Right kidney (tissue), 9 donors: ENCODE measurements at places on chromosomes 2 and 18.

DNA sequence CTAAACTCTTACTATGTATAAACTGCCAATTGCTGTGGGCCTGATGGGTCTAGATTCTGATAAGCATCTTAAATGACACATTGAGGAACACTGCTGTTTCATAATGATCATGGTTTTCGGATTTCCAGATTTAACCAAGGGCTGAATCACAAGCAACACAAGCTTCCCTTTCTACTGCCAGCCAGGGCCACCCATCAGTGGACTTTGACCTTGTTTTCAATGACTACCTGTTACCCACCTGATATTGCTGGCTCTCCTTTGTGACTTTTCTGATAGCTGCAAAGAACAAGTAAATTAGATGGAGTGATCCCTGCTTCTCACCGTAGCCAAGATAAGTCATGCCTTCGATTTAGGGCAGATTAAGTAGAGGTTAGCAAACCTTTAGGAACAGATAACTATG, 259.0 kb downstream of the PAX3 start:
- DNase-seq, result no peak

- DNase-seq, result no peak
These were observed 119.7 kb upstream of the RMP24 start for GRCh38 chr18:35852786-35853185.

GRCh38 chr18:58901143-58901542, 36.5 kb downstream of the ZNF532 start:
- no peak for DNase-seq

- no peak for DNase-seq
These were observed 49.5 kb upstream of the TBC1D8 start for GRCh38 chr2:101200676-101201075.

GRCh38 chr18:63439334-63439733, 17.1 kb upstream of the VPS4B start:
- DNase-seq, result no peak

DNA sequence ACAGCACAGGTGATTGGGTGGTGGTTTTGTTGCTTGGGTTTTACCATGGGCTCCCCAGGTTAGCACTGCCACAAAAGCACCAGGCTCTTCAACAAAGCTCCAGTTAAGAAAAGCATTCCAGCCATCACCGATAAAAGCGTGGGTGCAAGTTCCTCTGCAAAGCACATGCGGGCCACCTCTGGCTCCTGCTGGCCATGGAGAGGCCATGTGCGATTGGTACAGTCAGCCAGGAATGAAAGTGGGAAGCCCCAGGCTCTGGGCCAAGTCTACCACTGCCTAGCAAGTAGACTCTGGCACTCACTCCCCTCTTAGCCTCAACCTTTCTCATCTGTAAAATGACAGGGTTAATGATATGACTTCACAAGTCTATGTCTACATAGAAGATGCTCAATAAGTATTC, 36.0 kb downstream of the BCL11A start:
- DNase-seq, result no peak

DNA sequence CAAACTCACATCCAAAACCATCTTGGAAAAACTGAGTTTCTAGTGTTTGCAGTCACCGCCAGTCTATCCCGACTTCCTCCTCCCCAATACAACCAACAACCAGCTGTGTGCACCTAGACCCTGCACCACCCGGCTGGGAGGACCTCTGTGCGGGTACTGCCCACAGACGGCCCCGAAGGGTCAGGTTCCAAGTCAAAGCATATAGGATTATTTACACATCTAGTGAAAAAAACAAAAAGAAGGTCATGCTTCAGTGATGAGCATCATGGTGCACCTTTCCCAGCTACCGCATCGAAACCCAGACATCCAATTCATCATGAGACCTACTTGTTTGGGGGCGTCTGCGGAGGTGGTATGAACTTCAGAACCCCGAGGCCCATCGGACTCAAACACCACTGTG, 124.8 kb downstream of the ZNF516 start:
- DNase-seq, result no peak

DNA sequence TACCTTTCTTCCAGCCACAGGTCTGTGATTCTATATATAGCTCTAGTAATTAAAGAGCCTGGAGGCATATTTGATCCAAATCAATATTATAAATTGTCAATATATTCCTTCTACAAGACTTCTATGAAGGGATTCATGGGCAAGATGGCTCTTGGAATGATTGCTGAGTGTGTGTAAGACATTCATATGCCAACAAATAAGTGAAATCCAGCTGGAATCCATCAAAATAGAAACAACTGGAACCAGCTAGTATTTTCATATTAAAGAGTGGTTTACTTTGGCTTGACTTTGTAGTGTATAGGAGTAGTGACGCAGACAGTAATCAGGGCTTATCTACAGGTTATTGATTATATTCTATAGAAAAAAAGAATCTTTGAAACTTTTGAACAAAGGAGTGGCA, 83.4 kb downstream of the CALCRL start:
- DNase-seq, result no peak

- DNase-seq, result no peak
These were observed 101.9 kb downstream of the TWIST2 start for GRCh38 chr2:238949710-238950345.

DNA sequence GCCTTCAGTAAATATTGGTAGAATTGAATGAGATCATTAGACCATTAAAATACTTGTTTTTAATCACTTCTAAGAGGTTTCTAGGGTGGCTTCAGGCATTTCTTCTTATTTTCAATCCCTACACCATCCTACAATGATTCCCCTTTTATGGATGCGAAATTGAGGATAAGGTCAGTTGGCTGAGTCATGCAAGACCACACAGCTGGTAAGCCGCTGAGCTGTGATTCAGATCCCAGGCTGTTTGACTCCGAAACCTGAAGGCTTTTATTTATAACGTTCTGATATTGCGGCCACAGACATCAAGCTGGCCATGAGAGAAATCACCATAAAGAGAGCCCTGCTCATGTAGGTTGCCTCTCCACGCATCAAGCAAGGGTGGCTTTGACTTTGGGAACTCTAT, 133.4 kb downstream of the VAPA start:
- DNase-seq, result no peak

GRCh38 chr2:135960656-135961551, 24.5 kb downstream of the DARS1 start:
- DNase-seq, result peak; percentile 33

DNA sequence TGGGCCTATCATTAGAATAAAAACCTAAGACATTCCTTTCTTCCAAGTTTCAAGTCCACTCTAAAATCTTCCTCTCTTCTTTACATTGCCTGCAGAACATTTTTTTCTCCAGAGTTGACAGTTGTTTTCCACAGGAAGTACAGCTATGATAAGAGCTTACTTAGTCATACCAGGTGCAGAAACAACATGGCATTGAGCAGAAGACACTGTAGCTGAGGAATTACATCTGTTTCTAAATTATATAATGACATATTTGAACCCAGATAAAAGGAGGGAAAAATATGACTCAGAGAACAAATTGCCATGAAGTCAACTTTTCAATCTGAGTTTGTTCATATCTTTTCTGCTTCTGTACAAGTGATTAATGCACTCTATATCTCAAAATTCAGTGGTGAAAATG, 30.2 kb downstream of the CMPK2 start:
- DNase-seq, result no peak

- no peak for DNase-seq
These were observed 18.5 kb downstream of the NEURL3 start for GRCh38 chr2:96486696-96487095.

DNA sequence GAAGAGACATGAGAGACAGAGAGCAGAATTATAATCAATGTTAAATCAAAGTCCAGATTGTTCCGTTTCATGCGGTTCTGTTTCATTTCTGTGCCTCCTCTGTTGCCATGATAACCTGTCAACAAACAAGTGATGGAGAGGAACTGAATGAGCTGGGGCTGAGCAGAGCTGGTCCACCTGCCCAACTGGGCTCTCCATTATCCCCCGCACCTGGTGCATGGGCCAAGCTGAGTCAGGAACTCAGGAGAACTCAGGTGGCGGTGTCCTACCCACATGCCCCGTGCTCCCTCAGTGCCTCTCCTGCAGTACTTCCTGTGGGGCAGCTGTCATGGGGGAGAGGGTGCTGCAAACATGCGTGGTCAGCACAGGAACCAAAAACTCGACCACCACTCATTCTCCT, 178.8 kb downstream of the TTC32 start:
- DNase-seq, result no peak

- peak; percentile 62 for DNase-seq
These were observed 7.6 kb upstream of the ONECUT2 start for GRCh38 chr18:57427429-57428201.

DNA sequence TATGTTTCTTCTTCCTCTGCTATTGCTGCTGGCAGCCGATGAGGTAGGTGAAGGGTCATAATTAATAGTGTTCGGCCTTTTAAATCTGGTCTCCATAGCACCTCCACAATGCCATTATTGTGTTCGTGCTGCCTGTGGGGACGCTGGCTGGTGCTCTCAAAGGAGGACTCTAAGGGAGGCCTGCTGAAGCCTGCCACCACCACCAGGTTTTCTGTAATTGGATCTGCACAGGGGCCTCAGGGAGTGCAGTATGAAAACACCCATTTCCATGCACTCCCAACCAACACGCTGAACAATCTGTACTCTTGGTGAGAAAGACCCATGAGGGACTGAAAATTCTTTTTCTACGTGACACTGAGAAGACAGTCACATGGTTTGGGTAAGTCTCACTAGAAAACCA, 17.6 kb upstream of the CLIP4 start:
- no peak for DNase-seq

DNA sequence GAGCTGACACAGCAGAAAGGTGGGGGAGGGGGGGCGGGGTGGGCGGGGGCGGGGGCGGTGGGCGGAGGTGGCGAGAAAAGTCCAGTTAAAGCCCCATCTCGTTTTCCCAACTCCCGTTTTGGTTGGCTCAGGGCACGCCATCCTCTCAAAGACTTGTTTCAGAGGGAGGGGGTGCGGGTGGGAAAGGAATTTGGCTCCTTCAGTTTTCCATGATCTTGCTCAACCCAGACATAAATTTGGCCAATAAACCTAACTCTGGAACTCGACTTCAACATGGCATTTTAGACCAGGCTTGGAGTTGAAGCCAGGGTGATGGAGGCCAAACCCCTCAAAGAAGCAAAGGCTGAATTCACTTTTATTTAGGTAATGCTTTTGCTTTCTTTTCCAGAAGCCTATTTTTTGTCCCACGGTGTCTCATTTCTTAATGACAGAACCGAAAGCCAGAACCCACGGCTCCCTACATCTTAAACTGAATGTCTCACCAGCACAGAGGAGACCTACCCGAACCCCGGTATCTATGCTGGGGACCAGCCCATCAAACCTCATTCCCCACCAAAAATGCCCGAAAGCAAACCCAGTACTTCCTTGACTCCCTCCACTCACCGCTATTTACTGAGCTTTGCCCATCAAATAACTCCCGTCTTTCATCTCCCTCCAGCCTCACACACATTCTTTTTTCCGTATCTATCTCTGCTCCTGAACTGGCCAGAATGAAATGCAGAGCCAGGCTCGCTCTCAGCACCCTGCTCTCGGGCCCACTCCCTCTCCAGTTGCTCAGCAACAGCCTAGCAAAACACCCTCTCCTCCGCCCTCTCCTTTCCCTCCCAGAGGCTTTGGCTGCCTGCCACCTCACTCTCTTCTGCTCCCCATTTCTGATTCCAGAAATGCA, 4.3 kb downstream of the IGFBP5 start:
- DNase-seq, result peak; percentile 66

DNA sequence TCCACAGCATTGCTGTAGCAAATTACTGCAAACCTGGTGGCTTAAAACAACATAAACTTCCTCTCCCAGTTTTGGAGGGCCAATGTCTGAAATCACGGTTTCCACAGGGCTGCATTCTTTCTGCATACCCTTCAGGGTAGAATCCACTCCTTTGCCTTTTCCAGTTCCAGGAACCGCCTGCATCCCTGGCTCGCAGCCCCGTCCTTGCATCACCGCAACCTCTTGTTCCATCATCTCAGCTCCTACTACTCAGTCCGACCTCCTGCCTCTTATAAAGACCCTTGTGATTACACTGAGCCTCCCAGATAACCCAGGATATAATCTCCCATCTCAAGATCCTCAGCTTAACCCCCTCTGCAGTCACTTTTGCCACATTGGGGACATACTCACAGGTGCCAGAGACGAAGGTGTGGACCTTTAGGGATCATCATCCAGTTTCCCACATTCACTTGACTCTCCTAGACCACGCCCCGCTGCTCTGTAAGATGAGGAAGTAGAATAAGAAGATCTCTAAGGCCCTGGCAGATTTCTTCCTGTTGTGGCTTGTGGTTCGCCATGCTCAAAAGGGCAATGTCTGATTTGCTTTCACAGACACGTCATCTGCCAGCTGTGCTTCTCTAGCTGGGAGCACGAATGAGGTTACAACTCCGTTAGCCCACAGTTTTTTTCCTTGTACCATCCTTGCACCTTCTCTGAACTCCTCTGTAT, 103.6 kb upstream of the AGAP1 start:
- DNase-seq, result no peak

GRCh38 chr2:78967294-78967693, 58.2 kb upstream of the REG3G start:
- no peak for DNase-seq

- no peak for DNase-seq
These were observed 1339.0 kb downstream of the LRP1B start for GRCh38 chr2:140791802-140792201.

- no peak for DNase-seq
These were observed 98.4 kb upstream of the NCKAP5 start for GRCh38 chr2:133666621-133667020.

- DNase-seq, result no peak
These were observed 66.6 kb downstream of the CTIF start for GRCh38 chr18:48605408-48605845.

DNA sequence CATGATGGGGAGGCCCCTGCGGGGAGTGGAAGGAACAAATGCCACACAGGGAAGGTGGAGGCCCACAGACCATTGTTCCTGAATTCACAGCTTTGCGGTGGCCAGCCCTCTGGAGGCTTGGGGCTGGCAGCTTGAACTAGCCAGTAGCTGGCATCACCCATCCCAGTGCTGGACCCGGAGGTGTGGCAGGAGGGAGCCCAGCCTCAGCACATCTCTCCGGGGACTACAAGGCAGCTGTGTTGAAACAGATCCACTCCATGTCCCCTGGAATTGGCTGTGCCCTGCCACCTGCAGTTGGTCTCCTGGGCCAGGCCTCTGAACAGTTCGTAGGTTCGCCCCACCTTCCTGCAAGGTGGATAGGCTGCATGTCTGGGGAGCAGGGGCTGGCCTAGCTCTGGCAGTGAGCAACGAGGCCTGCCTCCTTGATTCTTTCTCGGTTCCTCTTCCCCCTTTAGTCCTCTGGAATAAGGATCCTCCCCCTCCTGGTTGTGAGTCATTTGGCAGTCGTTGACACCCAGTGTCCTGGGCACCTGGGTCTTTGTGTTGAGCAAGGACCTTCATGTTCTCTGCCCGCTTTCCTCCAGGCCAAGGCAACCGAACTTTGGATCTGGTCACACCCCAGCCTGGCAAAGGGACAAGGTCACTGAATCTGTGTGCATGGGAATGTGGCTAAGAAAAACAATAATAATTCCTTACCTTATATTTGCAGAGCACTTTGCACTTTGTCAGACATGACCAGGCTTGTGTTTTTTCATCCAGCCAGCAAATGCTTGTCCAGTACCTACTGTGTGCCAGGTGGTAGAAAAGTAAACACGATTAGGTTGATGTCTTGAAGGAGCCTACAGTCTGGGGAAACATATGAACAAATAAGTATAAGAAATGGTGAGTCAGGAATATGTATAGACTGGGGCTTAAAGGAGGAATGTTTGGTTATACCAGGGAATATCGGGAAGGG, 55.0 kb upstream of the MCFD2 start:
- DNase-seq, result no peak
